CD4-positive, alpha-beta T cell (primary cell): ENCODE measurements at places on chromosomes 6 and 20.

DNA sequence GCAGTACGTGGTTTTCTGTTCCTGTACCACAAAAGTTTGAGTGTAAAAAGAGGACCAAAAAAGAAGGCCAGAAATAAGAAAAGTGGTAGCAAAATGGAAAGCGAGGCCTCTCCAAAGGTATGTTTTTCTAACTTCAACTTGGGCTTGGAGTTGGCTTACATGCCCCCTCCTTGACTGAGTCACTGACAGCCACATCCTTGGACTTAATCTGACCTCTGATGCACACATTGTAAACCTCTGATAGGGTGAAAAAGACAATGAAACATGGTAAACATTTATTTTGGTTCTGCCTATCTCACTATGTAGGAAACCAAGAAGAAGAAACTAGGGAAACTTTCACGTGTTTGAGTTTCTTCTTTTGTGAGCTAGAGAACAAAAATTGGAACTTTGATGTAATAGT, 503.2 kb upstream of the ID4 start:
- no peak for DNase-seq

DNA sequence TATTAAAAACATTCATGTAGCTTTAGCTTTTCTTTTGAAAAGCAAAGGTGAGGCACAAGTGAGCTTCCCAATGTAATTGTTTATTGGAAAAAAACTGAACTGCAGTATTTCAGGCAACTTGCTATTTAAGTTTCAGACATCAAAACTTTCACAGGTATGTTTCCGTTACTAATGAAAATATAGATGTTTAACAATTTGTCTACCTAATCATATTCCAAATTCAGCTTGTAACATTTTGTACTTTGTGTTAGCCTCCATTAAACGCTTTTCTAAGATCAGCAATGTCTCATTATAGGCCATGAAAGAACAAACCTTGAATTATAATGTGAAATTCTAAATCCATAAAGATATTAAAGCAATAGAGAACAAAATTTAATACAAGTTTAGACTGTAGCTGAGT, 69.5 kb downstream of the AHI1 start:
- no peak for DNase-seq

DNA sequence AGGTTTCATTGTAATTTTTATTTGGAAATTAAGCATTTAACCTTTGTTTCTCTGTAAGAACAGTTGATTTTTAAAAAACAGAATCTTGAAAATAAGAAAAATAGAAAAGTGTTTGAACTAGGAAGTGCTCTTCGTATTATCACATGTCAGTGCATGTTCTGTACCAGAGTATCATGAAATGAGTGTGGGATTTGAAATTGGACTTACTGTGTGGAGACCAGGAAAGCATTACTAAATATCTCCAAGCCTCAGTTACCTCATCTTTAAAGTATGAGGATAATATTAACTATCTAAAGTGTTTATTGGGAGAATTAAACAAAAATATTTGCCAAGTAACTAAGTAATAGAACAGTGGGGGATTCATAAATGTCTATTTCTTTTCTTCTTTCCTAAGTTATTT, 156.9 kb upstream of the FLRT3 start:
- no peak for DNase-seq

- no peak for DNase-seq
Measured at GRCh38 chr6:136178749-136179148, 71.4 kb downstream of the MTFR2 start.

GRCh38 chr20:55417836-55418235, 587.5 kb downstream of the CBLN4 start:
- no peak for DNase-seq

DNA sequence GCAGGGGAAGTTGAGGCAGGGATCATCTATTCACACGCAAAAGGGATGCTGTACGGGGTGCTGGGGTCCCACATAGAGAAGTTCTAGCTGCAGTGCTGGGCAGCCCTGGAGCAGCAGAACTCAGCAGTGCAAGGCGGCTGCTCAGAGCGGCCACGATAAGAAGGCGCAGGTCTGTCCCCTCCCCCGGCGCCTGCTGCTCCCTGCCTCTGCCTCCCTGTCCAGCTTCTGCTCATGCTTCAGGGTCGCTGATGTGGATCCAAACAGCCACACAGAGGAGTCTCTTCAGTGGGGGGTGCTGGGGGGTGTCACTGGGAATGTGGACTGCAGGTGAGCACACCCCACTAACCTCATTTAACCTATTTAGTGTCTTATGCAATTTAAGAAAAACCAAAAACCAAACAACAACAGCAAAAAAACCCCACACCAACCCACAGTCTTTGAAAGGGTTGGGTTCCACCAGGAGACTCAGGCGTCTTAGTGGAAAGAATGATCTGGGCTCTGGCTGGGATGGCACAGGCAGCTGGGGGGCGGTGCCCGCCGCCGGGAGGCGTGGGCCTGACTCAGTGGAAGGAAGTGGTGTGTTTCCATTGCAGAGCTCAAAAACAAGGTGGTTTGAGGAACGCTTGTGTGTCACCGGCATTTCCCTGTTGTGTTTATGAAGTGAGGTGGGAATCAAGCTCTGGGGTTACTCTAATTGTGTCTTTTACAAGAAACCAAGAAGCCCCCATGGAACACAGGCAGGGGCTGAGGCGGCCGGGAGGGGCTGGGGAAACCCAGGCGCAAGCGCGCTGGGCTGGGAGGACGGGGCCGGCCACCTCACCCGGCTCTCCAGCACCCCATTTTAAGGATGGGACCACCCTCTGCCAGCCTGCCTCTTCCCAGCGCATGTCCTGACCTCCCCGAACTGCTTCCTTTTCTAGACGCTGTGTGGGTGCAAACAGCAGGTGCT, 55.1 kb downstream of the IRF4 start:
- DNase-seq = peak; percentile 67

- no peak for DNase-seq
Measured at GRCh38 chr6:42970871-42971612, 7.9 kb downstream of the PEX6 start.

GRCh38 chr20:38157635-38158495, 7.2 kb downstream of the TGM2 start:
- no peak for DNase-seq

- DNase-seq = no peak
Measured at GRCh38 chr20:35891375-35891774, 62.9 kb downstream of the SCAND1 start.

GRCh38 chr6:87088076-87088475, 6.8 kb downstream of the CGA start:
- no peak for DNase-seq

DNA sequence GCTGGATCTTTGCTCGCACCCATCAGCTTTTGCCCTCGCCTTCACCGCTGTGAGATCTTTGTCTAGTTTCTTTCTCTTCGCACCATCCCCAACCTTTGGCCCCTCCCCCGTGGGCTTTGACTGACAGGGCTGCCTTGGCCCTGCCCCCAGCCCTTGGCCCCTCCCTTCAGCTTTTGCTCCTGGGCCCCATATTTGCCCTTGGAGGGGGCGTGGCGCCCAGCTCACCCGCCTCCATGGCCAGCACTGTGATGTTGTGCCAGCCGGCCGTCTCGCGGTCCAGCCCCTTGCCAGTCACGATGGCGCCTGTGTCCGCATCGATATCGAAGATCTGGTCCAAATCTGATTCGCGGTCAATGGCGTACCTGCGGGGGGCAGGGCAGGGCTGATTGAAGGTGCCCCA, 81.1 kb downstream of the CD40 start:
- DNase-seq = no peak

DNA sequence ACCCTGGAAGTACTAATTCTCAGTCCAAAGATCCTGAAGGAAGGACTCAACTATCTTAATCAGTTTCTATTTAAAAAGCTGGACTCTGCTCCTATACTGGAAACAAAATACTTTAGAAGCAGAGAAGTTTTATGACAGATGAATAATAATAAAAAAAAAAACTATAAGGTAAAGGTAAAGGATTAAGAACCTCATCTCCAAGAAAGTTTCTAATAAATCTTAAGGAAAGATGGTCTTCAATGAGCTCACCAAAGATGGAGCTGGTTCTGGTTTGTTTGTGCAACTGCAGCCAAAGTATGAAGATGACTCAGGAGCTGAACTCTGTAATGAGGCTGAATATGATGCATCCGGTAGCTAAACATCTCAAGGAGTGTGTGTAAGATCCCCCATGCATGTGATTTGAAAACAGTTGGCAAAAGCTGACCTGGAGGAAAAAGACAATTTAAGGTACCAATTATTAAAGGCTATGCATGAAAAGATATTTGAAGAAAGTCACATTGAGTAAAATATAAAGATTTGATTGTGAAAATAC, 25.2 kb downstream of the MED23 start:
- DNase-seq = no peak

DNA sequence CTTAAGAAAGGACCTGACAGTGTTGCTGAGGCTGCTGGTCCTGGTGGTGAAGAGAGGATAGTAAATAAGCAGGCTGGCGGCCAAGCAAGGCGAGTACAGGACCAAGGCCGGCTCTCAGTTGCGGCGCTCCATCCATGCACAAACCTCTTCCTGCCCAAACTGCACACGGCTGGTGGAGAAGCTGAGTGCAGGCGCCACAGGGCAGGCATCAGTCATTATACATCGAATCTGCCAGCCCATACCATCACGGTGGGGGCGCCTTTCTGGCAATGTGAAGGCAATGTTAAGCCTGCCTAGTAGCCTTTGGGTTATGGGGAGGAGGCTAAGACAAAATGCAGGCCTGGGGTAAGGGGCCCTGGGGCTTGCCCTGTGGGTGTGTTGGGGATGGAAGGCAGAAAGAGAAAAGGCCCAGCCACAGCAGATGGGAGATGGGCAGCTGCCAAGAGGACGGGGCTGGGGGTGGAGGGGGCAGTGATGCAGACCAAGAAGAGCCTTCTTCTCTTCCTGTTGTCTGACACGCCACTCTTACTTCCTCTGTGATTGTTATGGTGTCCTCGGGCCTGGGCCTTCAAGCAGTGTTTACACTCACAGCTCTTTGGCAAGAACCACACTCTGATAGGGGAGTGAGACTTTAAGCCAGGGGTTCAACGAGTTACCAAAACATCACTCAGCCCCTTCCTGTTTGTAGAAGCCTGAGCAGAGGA, 20.3 kb upstream of the KCNK16 start:
- no peak for DNase-seq

- DNase-seq = no peak
Measured at GRCh38 chr20:37760322-37760721, 66.5 kb downstream of the CTNNBL1 start.

GRCh38 chr6:138590796-138591709, 91.8 kb upstream of the NHSL1 start:
- peak; percentile 10 for DNase-seq
